Tracheal epithelial cell (primary cell): ENCODE measurements at places on chromosomes 5 and 9. TPM values are rescaled to one million over a fixed set of nuclear protein-coding genes. Genes with fewer than 3 reads are reported as not detected.

Gene TPRN
- 4.1 and 6.4 TPM in 2 replicates for total RNA-seq

Gene RAPGEF6
- total RNA-seq = 14.0 and 14.7 TPM in 2 replicates

Gene CENPH
- total RNA-seq = 7.2 and 9.6 TPM in 2 replicates

Gene SAPCD2
- total RNA-seq = 1.1 and 4.1 TPM in 2 replicates

Gene ELOVL7
- total RNA-seq = 14.1 and 22.7 TPM in 2 replicates

Gene PRR16
- 0.48 TPM in 1 of 2 replicates, not detected in the other for total RNA-seq

Gene KLHL9
- 22.7 and 24.3 TPM in 2 replicates for total RNA-seq

Gene TOR4A
- total RNA-seq = 35.6 and 36.1 TPM in 2 replicates

Gene ZNF879
- total RNA-seq = 2.4 and 2.8 TPM in 2 replicates

Gene ARL15
- 14.2 and 17.9 TPM in 2 replicates for total RNA-seq

Gene DIPK1B
- 0.43 and 5.3 TPM in 2 replicates for total RNA-seq

Gene ADCY2
- total RNA-seq = under 0.01 and 1.1 TPM in 2 replicates

Gene C9orf85
- 9.9 and 14.5 TPM in 2 replicates for total RNA-seq

Gene PCDHB2
- 0.43 and 1.4 TPM in 2 replicates for total RNA-seq

Gene CCDC192
- total RNA-seq = not detected in 2 replicates

Gene SEMA5A
- total RNA-seq = 0.43 and 0.72 TPM in 2 replicates

Gene CCNI2
- under 0.01 and 0.48 TPM in 2 replicates for total RNA-seq

Gene ORM2
- total RNA-seq = not detected in 2 replicates

Gene IFNK
- total RNA-seq = not detected in 2 replicates

Gene TTC39B
- total RNA-seq = 8.1 and 10.1 TPM in 2 replicates

Gene RNF20
- 22.0 and 23.4 TPM in 2 replicates for total RNA-seq

Gene MEGF10
- total RNA-seq = under 0.01 TPM in 2 replicates

Gene UBAC1
- 52.1 and 52.4 TPM in 2 replicates for total RNA-seq

Gene GABRG2
- total RNA-seq = under 0.01 TPM in 1 of 2 replicates, not detected in the other

Gene HSPB3
- total RNA-seq = not detected in 2 replicates

Gene GARIN3
- not detected in 2 replicates for total RNA-seq

Gene ENDOG
- 79.5 and 82.5 TPM in 2 replicates for total RNA-seq

Gene C7
- under 0.01 TPM in 1 of 2 replicates, not detected in the other for total RNA-seq

Gene LCNL1
- total RNA-seq = not detected in 2 replicates

Gene CD274
- total RNA-seq = 2.8 and 15.2 TPM in 2 replicates

Gene C9
- not detected in 2 replicates for total RNA-seq

Gene MELK
- 11.7 and 14.0 TPM in 2 replicates for total RNA-seq

Gene STKLD1
- total RNA-seq = 0.48 TPM in 1 of 2 replicates, not detected in the other

Gene CTNNAL1
- 27.9 and 40.2 TPM in 2 replicates for total RNA-seq

Gene GKAP1
- 0.43 and 0.96 TPM in 2 replicates for total RNA-seq

Gene NR5A1
- 0.21 TPM in 1 of 2 replicates, not detected in the other for total RNA-seq

Gene CDH12
- total RNA-seq = not detected in 2 replicates

Gene SPATA31D4
- not detected in 2 replicates for total RNA-seq

Gene DNAH5
- total RNA-seq = 0.43 and 0.96 TPM in 2 replicates

Gene LECT2
- not detected in 2 replicates for total RNA-seq

Gene INSL4
- total RNA-seq = not detected in 2 replicates

Gene CWC27
- total RNA-seq = 12.3 and 13.6 TPM in 2 replicates

Gene PRR7
- total RNA-seq = 5.3 and 10.0 TPM in 2 replicates

Gene HTR1A
- total RNA-seq = not detected in 2 replicates

Gene SLC25A25
- 9.4 and 22.2 TPM in 2 replicates for total RNA-seq

Gene GPR151
- total RNA-seq = not detected in 2 replicates

Gene TMEM215
- total RNA-seq = under 0.01 TPM in 1 of 2 replicates, not detected in the other

Gene GDF9
- under 0.01 TPM in 1 of 2 replicates, not detected in the other for total RNA-seq

Gene EIF4E1B
- total RNA-seq = not detected in 2 replicates

Gene ZDHHC11B
- total RNA-seq = under 0.01 and 0.24 TPM in 2 replicates

Gene MRPS30
- total RNA-seq = 78.6 and 85.3 TPM in 2 replicates

Gene CER1
- total RNA-seq = not detected in 2 replicates

Gene SPATA31A3
- total RNA-seq = not detected in 2 replicates

Gene HMCN2
- total RNA-seq = under 0.01 and 0.21 TPM in 2 replicates

Gene ARL14EPL
- not detected in 2 replicates for total RNA-seq

Gene PHF2
- total RNA-seq = 9.4 and 11.1 TPM in 2 replicates
